Nephron progenitor cell (in vitro differentiated cells): ENCODE measurements at places on chromosomes 12 and 14.

DNA sequence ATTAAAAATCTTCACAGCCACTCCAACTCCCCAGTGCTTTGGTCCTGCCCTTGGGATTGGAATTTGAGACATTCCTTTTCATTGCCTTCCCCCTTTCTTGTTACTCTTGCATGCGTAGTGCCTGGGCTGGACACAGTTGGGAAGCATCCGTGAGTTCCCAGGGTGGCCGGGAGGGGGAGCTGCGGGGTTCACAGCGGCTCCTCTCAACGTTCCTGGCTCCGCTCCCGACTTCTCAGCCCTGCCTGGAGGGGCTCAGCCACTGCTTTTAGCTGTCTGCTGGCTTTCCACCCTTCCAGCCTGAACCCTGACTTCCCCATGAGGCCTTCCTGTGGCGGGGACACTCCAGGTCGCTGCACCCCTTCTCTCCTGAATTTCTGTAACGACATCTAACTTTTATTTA, 3.2 kb downstream of the TEX52 start:
- peaks cover 3% of the 10 kb centered on the region for H3K36me3 ChIP-seq
- no peak overlapping the region for H3K4me3 ChIP-seq
- DNase-seq, result peak; percentile 92
- H3K27ac ChIP-seq, result no peak overlapping the region

DNA sequence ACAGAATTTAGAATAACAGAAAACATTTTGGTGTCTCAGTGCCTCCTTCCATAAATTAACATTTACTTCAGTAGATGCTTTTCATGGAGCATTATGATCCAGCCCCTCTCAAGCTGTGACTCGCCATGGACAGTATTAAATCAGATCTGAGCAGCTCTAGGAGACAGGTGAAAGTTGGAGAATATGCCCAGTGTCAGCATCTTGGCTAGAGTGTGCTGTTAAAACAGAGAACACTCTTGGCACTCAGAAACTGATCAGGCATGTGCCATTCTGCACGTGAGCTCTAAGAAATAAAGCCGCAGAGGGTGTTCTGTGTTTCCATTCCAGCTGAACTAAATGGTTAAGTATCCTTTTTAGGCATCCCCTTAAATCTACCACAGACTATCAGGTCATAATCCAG, 68.0 kb downstream of the DIP2B start:
- no peak overlapping the region for H3K27ac ChIP-seq
- no peaks in the 10 kb centered on the region for H3K27me3 ChIP-seq
- peaks cover 49% of the 10 kb centered on the region for H3K4me1 ChIP-seq
- no peak for DNase-seq

- H3K27me3 ChIP-seq, result peaks cover 3% of the 10 kb centered on the region
- peaks cover 41% of the 10 kb centered on the region for H3K36me3 ChIP-seq
- no peak for DNase-seq
- no peaks in the 10 kb centered on the region for H3K4me1 ChIP-seq
- H3K27ac ChIP-seq, result no peak overlapping the region
- H3K4me3 ChIP-seq, result no peak overlapping the region
Measured at GRCh38 chr12:30706476-30706875, 10.8 kb upstream of the IPO8 start.

GRCh38 chr12:52225752-52226151, 7.3 kb upstream of the KRT7 start:
- no peaks in the 10 kb centered on the region for H3K4me1 ChIP-seq
- DNase-seq, result no peak
- H3K4me3 ChIP-seq, result no peak overlapping the region
- H3K36me3 ChIP-seq, result no peaks in the 10 kb centered on the region

GRCh38 chr12:10364815-10365622, 24.8 kb downstream of the KLRK1 start:
- DNase-seq, result no peak
- peaks cover 36% of the 10 kb centered on the region for H3K4me1 ChIP-seq
- H3K36me3 ChIP-seq, result peaks cover 16% of the 10 kb centered on the region
- H3K27me3 ChIP-seq, result peaks cover 7% of the 10 kb centered on the region

DNA sequence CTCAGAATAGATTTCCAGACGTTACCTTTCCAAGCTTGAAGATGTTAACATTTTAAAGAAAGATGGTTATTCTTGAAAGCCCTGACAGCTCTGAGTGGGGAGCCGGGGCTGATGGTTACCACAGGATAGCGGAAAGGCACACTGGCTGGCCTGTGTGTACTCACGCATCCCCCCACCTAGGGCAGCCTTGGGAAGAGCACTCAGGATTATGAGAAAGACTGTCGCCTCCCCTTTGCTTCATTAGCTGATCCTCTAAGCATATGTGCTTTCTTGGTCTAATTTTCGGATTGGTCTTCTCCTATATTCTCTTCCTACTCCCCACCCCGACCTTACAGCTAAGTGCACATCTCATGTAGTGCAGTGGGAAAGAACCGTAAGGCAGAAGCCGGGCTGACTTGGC, 20.7 kb downstream of the NTF3 start:
- H3K36me3 ChIP-seq, result no peaks in the 10 kb centered on the region
- no peak overlapping the region for H3K4me3 ChIP-seq
- H3K27me3 ChIP-seq, result peaks cover 16% of the 10 kb centered on the region
- DNase-seq, result no peak
- H3K27ac ChIP-seq, result no peak overlapping the region

- no peak overlapping the region for H3K27ac ChIP-seq
- DNase-seq, result no peak
- H3K27me3 ChIP-seq, result peaks cover 4% of the 10 kb centered on the region
- no peak overlapping the region for H3K4me3 ChIP-seq
- peaks cover 24% of the 10 kb centered on the region for H3K36me3 ChIP-seq
- peaks cover 19% of the 10 kb centered on the region for H3K4me1 ChIP-seq
Measured at GRCh38 chr14:104756477-104757237, 3.7 kb downstream of the SIVA1 start.
